ENCODE measurements at places on chromosomes 5 and 9.

- DNase-seq = no peak
Observed at GRCh38 chr5:34957857-34958690, 28.7 kb downstream of the DNAJC21 start.

GRCh38 chr9:106860721-106861639 lies 2.0 kb upstream of the ZNF462 start:
- no peak for DNase-seq

- DNase-seq = peak; percentile 1
Observed at GRCh38 chr5:27472000-27472763, 433.8 kb upstream of the CDH9 start.

DNA sequence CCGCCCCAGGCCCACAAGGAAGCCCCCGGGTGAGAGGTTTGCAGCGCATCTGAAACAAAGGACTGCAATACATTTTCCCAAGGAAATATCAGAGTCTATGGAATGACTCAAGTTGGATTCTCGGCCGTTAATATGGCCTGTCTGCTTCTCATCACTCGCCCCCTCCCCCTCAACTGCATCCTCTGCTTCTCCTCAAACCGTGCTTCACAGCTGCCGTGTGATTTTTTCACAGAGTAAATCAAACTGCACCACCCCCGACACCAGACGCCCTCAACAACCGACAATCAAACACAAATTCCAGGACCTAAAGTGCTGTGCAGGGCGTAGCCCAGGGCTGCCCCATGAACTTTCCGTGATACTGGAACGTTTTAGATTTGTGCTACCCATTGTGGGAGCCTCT lies 176.9 kb downstream of the ROR2 start:
- no peak for DNase-seq

- no peak for DNase-seq
Observed at GRCh38 chr5:137563646-137564397, 64.7 kb upstream of the SPOCK1 start.

DNA sequence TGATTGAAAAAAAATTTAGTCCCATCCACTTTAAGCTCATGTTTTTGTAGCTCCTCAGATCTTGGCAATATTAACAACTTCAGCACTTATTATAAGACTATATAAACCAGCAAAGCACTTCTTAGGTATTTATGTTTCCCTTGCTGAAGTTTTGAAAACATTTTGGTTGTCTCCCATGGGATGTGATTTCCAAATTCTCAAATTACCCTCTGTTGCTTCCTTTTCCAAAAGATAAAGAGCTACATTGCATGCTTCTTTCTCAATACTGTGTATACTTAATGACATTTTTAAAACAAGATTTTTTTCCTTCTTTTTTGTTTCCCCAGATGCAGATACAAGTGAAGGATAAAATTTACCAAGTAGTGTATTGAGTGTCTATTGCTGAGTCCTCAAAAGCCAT lies 567.1 kb downstream of the CSNK1G3 start:
- no peak for DNase-seq

GRCh38 chr9:137582286-137582860 lies 3.6 kb upstream of the DPH7 start:
- DNase-seq = no peak

DNA sequence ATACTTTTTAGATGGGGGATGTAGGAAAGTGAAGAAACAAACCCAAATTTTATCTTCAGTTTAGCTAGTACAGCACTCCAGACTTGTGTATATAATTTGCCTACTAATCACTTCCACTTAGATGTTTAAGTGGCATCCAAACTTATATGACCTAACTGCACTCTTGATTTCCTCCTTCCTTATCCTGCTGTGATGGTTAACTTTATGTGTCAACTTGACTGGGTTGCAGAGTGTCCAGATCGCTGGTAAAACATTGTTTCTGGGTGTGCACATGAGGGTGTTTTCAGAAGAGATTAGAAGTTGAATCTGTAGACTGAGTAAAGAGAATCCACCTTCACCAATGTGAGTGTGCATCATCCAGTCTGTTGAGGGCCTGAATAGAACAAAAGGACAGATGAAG lies 79.8 kb downstream of the PCSK1 start:
- DNase-seq = no peak

- no peak for DNase-seq
Observed at GRCh38 chr9:104960662-104961061, 32.7 kb upstream of the ABCA1 start.

DNA sequence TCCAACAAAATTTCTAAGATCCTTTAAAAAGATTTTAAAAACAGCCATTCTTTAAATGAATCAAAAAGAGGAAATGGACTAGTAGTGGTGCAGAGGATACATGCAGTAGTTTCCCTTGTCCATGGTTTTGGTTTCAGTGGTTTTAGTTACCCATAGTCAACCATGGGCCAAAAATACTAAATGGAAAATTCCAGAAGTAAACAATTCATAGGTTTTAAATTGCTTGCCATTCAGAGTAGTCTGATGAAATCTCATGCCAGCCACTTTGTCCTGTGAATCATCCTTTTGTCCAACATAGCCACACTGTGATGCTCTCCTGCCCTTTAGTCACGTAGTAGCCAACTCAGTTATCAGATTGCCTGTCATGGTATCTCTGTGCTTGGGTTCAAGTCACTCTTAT lies 286.1 kb downstream of the ANXA1 start:
- DNase-seq = no peak

DNA sequence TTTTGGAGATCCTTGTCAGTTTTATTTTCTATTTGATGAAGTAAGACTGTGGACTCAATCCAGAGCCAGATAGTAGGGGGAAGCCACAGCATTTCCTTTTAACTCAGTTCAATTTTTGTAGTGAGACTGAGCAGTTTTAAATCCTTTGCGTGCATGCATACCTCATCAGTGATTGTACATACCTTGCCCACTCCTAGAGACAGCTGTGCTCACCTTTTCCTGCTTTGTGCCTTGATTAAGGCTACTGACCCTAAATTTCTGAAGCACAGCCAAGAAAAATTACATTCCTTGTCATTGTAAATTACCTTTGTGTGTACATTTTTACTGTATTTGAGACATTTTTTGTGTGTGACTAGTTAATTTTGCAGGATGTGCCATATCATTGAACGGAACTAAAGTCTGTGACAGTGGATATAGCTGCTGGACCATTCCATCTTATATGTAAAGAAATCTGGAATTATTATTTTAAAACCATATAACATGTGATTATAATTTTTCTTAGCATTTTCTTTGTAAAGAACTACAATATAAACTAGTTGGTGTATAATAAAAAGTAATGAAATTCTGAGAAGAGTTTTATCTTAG lies 17.8 kb downstream of the DIMT1 start:
- no peak for DNase-seq

DNA sequence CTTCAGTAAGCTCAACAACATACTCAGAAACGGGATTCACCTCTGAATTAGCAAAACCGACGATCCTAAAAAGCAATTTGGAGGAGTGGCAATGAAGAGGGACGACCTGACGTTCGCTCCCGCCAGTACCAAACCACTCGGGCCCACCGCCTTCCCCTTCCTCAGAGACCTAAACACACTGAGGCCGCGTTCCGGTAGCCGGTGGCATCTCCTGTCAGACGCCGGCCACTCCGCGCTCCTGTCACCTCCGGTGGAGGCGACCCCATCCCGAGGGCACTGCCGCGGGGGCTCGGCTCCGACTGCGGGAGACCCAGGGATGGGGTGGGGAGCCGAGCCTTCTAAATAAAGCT lies 617 bp downstream of the PPP6C start:
- DNase-seq = peak; percentile 32

GRCh38 chr9:107732781-107733522 lies 243.4 kb upstream of the KLF4 start:
- no peak for DNase-seq

- DNase-seq = no peak
Observed at GRCh38 chr9:97480174-97480573, 21.3 kb upstream of the TMOD1 start.

DNA sequence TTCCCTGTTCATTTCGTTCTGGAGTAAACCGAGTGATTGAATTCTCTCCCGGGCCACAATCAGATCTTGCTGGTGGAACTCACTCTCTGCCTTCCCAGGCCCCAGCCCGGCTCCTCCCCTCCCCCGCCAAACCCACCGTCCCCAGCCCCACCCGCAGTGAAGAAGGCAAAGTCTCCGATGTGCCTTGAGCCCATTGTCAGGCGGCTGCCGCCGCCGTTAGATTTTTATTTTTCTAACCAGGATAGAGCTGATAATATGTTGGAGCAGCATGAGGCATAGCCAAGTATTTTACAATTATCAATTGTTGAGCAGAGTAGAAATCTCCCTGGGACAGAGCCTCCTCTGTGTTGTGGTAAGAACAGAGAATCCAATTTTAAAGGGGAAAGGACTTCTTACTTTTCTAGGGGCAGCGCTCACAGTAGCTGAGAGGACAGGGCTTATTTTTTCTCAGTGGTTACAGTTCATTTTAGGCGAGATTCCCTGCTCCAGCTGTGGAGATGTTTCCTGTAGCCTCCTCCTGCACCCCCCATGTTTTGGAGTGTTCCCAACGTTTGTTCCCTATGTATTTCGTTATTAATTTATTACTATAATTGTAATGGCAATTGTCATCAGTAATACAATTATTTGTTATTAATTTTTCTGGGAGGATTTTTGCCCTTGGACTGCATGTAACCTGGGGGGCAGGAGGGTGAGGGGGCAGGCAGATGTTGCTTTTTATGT lies 1.3 kb downstream of the PSAT1 start:
- no peak for DNase-seq

- DNase-seq = no peak
Observed at GRCh38 chr5:95449460-95449859, 58.3 kb downstream of the FAM81B start.

DNA sequence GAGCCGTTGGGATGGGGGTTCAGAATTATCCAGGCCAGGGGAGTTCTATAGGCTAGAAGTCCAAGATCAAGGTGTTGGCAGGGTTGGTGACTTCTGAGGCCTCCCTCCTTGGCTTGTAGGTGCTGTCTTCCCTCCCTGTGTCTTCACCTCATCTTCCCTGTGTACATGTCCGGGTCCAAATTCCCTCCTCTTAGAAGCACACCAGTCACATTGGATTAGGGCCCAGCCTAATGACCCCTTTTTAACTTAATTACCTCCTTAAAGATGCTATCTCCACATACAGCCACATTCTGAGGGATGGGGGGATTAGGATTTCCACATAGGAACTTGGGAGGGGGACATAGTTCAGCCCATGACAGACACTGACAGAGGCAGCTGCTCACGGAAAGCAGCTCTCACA lies 12.1 kb downstream of the LRSAM1 start:
- DNase-seq = no peak

GRCh38 chr9:87527211-87527916 lies 29.7 kb downstream of the DAPK1 start:
- no peak for DNase-seq

DNA sequence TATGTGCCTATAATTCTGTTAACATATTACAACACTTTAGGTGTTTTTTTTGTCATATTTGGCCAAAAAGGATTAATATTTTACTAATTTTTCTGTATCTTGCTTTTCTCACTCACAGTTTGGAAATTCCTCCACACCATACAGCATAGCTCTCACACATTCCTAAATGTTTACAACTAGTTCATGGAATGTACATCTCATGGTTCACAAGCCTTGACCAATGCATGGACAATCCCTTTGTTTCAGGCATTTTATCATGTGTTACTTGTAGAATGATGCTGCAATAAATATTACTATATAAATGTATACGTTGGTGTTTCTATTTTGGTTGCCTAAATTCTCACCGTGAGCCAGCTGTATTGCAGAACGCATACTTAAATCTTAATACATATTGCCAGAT lies 80.5 kb upstream of the SPATA31C2 start:
- DNase-seq = no peak

GRCh38 chr5:180492226-180492903 lies 1.8 kb upstream of the CNOT6 start:
- no peak for DNase-seq

DNA sequence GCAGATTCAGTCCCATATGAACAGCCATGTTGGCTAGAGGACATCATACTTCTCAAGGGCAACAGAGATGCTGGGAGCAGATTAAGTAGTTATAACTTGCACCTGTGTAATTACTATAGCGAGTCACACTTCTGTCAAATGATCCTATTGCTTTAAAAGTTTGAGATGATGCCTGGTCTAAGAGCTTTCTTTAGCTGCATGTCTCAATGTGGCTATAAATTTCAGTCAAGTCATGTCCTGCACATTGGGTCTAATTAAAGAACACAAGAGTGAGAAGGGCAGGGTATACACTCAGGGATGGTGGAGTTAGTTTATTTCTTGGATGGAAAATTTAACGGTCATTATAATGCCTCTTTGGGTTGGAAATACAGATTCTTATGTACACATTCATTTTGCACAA lies 557.3 kb downstream of the RAB3C start:
- DNase-seq = no peak

- DNase-seq = no peak
Observed at GRCh38 chr5:161535762-161536161, 10.8 kb downstream of the GABRB2 start.

- DNase-seq = peak; percentile 32
Observed at GRCh38 chr9:111985315-111985714, 88.7 kb downstream of the UGCG start.

Measured in GM12892 (cell line).